CD4-positive, alpha-beta memory T cell (primary cell): ENCODE measurements at places on chromosomes 12 and 14.

- no peak for DNase-seq
These were observed 86.1 kb downstream of the MGAT4C start for GRCh38 chr12:86170051-86170450.

- DNase-seq, result peak; percentile 17
These were observed 46.3 kb upstream of the PTGDR start for GRCh38 chr14:52220924-52221811.

GRCh38 chr12:75890660-75891059 lies 140.9 kb downstream of the PHLDA1 start:
- DNase-seq, result no peak

GRCh38 chr12:75933101-75933500 lies 98.5 kb downstream of the PHLDA1 start:
- DNase-seq, result no peak

DNA sequence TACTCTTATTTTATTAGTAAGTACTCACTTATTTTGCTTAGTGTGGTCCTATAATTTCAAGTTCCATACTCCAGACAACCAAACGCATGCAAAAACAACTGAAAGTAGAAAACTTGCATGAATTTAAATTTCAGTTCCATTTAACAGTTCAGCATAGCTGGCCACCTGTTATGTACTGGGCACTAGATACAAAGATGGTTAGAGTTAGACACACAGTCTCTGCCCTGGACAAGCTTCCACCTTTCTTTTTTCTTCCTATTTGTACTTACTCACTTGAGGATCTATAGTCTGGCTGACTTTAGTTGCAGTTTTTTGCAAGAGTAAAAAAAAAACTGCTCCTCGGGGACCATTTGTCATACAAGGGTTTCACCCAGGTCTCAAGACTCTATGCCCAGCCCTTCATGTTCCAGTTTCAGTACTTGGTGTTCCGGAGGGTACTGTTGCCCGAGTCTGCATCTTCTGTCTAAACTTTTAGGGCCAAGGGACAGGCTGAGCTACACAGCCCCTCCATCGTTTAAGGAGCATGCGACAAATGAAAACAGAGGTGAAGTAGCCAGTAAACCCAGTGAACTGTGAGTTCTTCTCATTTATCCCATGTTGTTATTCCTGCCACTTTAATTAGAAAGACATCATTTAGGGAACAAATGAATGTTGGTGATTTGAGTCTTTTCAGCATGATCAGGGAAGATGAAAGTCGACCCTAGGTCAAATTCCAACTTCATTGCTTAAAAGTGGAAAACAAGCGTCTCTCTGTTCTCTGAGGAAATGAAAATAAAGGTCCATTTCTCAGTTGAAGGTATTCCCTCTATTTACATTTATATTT lies 22.3 kb downstream of the RPGRIP1 start:
- DNase-seq, result no peak

DNA sequence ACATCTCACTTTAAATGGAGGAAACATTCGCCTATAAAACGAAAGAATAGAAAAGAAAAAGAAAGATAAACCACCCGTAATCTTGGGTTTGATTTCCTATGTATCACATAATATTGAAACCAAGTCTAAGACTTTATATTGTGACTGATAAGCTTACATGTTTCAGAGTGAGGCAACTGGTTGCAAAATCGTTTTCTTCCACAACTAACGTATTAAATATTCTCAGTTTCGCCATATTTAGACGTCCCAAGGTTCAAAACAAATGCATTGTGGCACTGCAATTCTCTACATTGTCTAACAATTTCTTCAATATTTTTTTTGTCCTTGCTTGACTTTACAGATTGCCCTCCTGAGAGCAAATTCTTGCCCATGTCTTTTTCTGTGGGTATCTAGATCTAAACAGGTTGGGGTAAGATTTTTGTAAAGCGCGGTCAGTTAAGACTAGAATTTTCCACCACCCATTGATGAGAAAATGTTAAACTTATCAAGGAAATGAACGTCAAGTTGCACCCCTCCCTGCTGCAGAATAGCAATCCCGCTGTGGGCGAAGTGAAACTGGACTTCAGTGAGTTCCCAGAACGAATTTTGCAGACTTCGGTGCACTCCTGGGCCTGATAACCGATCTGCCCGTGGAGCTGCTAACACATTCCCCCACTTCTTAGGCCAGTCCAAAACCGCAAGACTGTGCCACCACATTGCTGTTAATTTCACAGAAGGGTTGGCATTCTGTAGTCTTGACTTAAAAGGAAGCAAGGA lies 2.7 kb downstream of the TBX3 start:
- no peak for DNase-seq

- DNase-seq, result no peak
These were observed 648 bp upstream of the AKAP5 start for GRCh38 chr14:64464651-64465050.

GRCh38 chr12:44775901-44776300 lies 100.2 kb downstream of the NELL2 start:
- no peak for DNase-seq

DNA sequence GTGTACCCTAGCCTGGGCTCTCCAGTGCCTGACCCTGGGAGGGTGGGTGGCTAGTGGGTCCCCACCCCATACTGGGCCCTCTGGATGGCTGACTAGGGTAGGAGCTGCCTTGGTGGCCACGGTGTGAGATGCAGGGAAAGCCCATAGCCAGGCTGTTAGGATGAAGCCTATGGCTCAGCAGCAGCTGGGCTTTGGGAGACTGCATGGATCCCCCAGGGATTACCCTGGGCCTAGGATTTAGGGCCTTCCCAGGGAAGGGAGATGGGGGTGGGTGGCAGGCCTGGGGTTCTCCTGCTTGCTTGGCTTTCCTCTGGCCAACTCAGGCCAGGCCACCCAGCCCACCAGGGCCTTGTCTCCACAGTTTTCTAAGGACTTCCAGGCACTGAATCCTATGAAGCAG lies 6.3 kb downstream of the GSTZ1 start:
- DNase-seq, result no peak

- no peak for DNase-seq
These were observed 12.6 kb upstream of the B4GALNT3 start for GRCh38 chr12:447141-447540.

DNA sequence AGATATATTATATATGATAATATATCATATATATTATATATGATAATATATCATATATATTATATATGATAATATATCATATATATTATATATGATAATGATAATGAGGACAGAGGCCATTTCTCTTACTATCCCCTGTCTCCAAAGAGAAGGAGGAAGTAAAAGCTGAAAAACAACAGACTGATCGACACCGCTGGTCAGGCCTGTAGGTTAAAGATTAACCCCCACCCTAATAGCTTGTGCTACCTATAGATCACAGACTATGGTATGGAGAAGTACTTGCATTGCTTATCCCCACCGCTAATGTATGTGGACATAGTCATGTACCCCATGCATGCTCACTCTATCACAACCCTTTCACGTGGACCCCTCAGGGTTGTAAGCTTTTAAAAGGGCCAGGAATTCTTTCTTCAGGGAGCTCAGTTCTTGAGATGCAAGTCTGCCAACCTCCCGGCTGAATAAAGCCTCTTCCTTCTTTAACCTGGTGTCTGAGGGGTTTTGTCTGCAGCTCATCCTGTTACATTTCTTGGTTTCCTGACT lies 786.1 kb upstream of the TMEM132C start:
- no peak for DNase-seq

DNA sequence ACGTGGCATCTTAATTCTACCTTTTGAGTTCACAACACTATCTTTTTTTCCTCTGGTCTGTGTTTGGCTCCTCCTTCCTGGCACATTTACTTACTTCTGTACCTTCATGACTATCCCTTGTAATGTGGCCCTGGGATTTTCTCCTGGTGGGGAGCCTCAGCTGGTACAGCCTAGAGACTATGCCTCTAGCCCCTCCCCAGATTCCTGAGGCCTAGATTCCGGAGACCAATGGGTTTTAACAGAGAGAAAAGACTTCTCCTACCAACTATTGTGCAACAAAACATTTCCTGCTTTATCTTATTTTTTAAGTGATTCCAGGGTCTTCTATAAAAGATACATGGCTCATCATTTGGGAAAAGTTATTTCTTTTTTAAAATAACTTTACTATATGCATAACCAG lies 216.2 kb upstream of the KRR1 start:
- no peak for DNase-seq

DNA sequence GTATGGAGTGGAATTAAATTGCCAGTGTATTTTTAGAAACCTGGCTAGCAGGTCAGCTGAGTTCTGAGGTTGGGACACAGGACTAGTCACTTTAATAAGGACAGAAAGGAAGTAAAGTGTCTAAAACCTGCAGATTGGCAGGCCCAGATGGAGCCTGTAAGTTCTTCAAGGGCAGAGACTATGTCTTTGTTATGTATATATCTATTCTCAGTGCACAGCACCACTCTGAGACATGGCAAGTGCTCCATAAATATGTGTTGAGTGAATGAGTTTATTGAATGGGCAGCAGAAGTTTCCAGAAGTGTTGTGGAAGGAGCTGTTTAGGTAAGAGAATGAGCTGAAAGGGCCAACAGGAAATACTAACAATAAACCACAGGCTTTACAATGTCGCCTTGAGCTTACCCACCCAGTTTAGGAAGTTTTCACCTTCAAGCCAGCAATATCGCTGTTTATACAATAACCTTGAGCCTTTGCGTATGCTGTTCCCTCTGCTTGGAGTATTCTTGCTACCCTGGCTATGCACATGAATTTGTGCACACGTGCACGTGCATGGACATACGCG lies 109.5 kb upstream of the TMPO start:
- no peak for DNase-seq

GRCh38 chr14:79378020-79378419 lies 833.3 kb downstream of the DIO2 start:
- DNase-seq, result no peak

GRCh38 chr12:98612696-98613334 lies 19.3 kb downstream of the SLC25A3 start:
- DNase-seq, result no peak

DNA sequence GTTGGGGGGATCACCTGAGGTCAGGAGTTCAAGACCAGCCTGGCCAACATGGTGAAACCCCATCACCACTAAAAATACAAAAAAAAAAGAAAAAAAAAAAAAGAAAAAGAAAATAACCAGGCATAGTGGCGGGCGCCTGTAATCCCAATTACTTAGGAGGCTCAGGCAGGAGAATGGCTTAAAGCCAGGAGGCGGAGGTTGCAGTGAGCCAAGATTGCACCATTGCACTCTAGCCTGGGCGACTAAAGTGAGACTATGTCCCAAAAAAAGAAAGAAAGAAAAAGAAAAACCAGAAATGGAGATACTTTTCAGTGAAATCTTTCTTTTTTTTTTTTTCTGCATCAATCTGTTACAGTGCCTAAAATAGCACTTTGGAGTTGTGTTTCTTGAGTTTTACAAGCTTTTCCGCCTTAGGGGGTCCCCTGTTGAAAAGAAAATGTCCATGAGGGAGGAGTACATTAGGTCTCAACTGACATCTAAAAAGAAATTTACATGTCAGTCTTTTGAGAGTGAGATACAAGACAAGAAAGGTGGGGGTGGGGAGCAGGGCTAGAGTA lies 82.9 kb upstream of the VASH1 start:
- no peak for DNase-seq

- DNase-seq, result no peak
These were observed 12.4 kb downstream of the ZBTB42 start for GRCh38 chr14:104813286-104813685.

DNA sequence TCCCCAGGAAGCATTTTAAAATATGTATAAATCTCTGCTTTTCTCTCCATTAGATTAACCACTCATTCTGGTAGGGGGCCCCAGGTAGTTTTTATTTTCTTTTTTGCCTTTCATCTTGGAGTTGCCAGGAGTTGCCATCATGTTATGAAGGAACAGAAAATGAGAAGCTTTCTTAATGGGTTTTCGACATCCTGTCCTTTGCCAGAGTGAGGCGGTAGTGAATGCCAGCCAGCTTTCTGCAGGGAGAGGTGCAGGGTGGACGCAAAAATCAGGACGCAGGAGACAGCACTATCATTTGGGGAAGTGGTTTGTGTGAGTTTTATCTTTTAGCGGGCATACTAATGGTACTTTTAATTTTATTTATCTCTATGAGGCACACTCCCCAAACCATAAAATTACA lies 1.7 kb downstream of the RASSF8 start:
- no peak for DNase-seq

DNA sequence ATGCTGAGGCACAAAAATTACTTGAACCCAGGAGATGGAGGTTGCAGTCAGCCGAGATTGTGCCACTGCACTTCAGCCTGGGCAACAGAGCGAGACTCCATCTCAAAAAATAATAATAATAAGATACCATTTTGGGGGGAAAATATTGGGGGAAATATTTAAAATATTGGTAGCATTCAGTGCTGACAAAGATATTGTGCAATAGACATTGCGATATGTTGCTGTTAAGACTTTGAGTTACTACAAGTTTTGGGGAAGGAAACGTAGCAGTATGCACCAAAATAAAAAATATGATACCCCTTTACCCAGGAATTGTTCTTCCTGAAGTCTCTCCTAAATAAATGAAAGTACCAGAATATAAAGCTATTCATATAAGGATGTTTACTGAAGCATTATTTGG lies 37.7 kb upstream of the MYBPC1 start:
- no peak for DNase-seq

GRCh38 chr12:127422935-127423566 lies 843.9 kb upstream of the TMEM132C start:
- DNase-seq, result no peak

- no peak for DNase-seq
These were observed 13.5 kb upstream of the RAB35 start for GRCh38 chr12:120130011-120130410.

DNA sequence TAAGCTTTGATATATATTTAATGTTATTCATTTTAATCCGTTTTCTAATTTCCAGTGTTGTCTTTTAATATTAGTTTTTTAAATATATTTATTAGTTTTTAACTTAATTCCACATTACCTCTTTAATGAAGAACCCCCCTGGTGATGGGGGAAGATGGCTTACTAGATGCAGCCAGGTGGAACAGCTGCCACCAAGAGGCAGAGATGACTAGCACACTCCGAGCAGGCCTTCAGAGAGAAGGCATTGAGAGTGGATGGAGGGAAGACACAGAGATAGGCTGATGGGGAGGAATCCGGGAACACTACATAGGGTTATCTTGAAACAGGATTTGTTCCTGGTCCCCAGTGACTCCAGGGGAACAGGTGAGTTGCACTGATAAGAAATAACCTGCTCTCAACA lies 771.6 kb downstream of the LRFN5 start:
- no peak for DNase-seq

DNA sequence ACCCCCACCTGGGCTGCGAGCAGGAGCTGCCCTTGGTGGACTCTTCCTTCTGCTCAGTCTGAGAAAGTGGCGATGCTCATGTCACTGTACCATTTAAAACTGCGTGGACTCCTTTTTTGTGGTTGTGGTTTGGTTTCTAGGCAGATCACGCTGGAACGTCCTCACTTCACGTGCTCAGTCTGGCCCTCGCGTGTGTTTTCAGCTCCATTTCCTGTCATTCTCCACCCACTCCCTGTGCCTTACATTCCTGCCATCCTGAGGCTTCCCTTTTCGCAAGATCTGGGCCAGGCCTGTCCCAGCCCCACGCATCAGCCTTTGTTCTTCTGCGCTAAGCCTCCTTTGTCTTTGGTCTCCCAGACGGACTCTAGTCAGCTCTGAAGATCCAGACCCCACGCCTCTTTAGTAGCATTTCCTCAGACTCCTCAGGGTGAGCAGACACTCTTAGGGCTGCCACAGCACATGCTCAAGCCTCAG lies 105.4 kb downstream of the FBXL14 start:
- peak; percentile 34 for DNase-seq

GRCh38 chr12:90407841-90408240 lies 547.1 kb downstream of the CCER1 start:
- DNase-seq, result no peak

- no peak for DNase-seq
These were observed 150.5 kb upstream of the BCL2L14 start for GRCh38 chr12:11920231-11920630.

GRCh38 chr14:104753528-104754212 lies 723 bp downstream of the SIVA1 start:
- peak; percentile 14 for DNase-seq
